MV-4-11 (cell line): ENCODE measurements at places on chromosomes 2 and 18.

DNA sequence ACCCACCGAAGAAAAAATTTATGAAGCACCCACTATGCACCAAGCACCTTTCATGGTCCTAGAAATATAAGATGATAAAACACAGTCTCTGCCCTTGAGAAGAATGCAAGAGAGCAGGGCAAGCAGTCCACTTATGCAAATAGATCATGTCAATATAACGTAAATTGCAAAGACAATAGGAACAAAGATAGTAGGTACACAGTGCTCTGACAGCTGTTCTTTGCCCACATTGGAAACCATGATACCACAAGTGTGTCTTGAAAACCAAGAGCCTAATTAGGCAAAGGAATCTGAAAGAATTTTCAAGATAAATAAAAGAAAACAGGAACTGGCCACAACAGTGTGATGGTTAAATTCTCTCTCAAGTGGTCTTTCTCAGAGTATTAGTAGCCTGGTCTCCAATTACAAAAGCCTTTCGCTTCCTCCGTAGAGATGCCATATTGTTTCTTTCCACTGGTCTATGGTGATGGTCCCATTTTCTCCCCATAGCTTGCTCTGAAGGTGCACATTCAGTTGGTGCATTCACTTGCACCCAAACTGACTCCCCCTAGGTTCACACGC lies 108.5 kb downstream of the VWC2L start:
- no peak for DNase-seq

GRCh38 chr2:205769495-205769850 lies 87.2 kb downstream of the NRP2 start:
- DNase-seq: no peak

- DNase-seq: no peak
Measured at GRCh38 chr2:173502296-173502695, 147.6 kb downstream of the CDCA7 start.

DNA sequence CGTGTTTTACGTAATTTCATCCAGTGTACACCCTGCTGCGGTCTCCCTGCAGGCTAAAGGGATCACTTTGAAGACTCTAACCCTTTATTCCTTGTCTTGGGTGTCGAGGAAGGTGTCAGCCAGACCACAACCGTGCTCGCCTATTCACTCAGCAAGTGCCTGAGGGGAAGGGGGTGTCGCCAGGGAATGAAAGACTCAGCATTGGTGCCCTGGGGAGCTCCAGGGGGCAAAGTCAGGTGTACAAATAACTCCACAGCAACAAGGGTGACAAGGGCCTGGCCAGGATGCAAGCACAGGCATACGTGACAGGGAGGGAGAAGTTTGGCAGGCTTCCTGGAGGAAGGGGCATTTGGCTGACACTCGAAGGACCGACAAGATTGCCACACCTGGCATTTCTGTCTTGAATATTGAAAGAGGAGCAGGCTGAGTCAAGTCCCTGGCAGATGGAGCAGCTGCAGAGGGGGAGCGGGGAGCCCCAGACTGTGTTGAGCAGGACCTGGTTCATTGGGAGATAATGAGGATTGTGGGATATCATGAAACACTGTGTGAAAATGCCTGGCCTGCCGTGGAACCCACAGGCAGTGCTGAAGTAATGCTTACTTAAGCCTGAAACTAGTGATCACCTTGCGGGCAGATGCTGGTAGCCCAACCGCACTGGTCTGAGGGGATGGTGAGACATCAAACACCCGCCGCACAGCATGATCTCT lies 93.9 kb downstream of the RHOB start:
- DNase-seq: no peak
